Activated CD8-positive, alpha-beta memory T cell treated with anti-CD3 and anti-CD28 coated beads for 24 hours (primary cell): ENCODE measurements at places on chromosomes 5 and 9.

DNA sequence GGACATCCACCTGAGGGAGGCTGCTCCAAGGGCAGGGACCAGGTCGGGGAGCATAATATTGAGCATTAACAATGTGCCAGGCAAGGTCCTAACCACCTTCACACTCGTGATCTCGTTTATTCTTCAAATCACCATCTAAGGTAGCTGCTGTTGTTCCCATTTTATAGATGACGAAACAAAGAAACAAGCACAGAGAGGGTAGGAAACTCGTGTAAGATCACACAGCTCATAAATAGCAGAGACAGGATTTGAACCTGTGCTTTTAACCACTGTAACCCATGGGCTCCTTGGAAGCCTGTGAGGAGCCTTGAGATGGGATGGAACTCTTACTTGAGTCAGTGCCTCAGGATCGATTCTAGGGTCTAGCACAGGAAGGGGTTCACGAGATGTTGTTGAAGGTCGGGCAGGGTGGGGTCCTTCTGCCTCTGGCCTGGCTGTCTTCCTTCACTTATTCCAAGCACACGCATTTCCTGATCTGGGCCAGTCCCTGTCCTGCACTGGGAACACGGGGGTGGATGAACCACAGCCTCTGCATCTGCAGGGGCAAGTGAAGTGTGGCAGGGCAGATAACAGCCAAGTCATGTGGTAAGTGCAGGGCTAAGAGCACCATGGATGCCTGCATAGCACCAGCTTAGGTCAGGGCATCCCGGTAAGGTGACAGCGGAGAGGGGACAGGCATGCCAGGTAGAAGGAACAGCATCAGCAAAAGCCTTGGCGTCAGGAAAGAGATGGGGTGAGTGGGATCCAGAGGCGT lies 188.1 kb downstream of the MELK start:
- DNase-seq, result no peak

GRCh38 chr5:153601377-153601776 lies 110.9 kb downstream of the GRIA1 start:
- no peak for DNase-seq

- no peak for DNase-seq
Observed at GRCh38 chr5:127585661-127586060, 63.2 kb upstream of the CTXN3 start.

DNA sequence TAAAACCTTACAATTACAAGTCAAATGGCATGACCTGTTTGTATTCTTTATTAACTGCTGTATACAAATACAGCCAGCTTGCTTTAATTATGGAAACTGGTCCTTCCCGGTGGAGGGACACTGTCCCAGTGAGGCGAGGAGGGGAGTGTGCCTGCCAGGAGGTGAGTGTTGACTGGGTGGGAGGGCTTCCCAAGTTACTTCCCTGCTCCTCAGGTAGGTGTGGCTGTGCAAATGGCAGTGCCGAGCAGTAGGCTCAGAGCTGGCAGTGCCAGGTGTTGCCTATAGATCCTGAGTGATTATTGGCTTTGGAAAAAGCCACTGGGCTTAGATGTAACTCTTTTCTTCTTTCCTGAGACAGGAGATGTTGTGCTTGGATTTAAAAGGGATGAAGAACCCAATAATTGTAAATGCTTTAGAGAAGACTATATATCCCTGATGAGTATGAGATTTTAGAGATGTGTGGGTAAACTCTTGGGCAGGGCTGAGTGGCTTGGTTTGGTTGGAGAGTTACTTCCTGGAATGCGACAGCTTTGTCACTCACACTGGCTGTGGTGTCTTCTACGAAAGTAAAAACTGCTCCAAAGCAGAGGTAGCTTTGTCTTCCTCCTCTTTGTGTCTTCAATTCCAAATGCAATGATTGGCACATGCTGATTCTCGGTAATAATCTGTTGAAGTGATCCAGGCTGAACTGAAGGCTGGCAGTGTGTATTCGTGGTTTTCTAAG lies 43.7 kb downstream of the GLRX start:
- DNase-seq, result no peak

DNA sequence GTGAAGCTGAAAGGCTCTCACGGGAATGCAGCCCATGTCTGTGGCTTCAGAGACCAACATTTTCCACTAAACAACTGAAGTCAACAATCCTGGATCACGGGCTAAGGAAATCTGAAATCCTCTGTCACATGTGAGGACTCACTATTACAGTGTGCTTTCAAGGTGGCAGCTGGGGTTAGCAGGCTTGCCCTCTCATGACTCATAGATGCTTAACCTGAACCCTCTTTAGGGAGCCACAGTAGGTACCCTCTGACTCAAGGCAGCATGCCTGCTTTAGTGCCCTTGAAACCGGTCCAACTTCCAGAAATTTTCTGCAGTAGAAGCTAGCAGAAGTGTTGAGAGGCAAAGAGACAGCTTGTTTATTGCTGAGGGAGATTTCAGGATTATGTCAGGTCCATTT lies 232.5 kb downstream of the GABRB2 start:
- DNase-seq, result no peak

- peak; percentile 66 for DNase-seq
Observed at GRCh38 chr9:124197177-124198095, 60.3 kb upstream of the NEK6 start.

- DNase-seq, result no peak
Observed at GRCh38 chr9:133063500-133064231, 1.9 kb downstream of the CEL start.

DNA sequence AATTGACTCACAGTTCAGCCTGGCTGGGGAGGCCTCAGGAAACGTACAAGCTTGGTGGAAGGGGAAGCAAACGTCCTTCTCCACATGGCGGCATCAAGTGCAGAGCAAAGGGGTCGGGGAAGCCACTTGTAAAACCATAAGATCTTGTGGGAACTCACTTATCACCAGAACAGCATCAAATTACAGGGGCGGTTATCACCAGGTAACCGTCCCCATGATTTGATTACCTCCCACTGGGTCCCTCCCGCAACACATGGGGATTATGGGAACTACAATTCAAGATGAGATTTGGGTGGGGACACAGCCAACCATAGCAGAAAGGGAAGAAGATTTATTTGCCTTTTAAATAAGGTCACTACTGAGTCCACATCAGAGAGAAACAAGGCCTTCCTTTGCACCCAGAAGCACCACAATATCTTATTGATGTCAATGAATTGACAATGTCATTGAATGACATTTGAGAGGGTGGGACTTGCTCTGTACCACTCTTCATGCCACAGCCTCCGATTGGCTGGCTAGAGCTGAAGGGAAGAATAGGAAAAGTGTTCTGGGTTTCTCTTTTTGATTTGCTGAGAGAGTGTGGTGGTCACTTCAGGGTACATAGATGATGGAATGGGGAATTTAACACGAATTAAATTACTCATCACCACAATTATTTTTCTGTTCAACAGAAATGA lies 11.0 kb downstream of the SKP2 start:
- DNase-seq, result no peak

GRCh38 chr9:20561531-20561930 lies 60.8 kb downstream of the MLLT3 start:
- DNase-seq, result no peak

- no peak for DNase-seq
Observed at GRCh38 chr9:133706307-133707050, 31.7 kb downstream of the SARDH start.

DNA sequence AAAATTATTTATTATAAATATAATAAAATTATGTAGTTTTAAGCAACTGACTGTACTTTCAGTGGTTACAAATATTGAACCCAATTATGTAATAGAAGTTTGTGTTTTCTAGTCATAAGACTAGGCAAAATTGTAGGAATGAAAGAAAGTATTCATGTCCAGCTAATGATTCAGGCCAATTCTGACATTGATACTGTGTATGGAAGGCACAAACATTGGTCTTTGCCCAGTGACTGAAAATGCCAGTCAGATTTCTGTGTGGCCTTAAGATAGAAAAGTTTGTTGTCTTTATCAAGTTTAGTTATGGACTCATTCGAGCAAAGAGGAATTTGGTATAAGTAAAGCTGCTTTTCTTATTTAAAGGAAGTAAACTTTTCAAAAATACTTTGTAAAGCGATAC lies 60.3 kb downstream of the SLC12A2 start:
- no peak for DNase-seq

DNA sequence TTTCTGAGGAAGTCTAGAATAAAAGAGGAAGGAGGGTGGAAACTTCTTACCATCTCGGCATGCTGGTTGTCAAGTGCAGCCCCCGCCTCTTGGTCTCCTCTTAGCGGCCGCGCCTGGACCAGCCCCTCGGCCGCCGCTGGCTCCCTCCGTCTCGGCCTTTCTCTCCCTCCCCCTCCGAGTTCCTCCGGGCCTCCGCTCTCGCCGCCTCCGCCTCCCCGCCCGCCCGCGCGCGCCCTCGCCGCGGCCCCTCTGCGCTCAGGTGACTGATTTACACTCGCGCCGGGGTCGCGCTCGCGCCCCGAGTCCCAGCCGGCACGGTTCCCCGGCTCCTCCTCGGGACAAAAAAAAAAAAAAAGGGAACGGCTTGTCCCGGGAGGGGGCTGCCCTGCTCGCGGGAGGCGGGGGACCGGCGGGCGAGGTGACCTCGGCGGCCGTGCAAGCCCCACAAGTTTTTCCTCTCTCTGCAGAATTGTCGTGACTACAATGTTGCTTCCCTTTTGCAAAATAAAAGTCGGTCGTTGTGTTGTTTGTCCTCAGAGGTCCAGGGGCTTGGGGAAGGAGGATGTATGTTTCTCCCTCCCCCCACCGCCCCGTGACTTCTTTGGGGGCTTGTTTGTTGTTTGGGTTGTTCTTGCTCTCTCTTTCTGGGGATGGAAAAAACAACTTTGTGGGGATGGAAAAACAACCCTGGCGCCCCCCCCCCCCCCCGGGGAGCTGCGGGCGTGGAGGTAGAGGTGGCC lies at the start of gene BNC2:
BNC2 (minus strand) TSS at position 75 of the 740 bp plus-strand sequence; CDS start at position 53, 22 bp downstream.
- DNase-seq, result no peak

GRCh38 chr5:22329683-22330082 lies 523.5 kb downstream of the CDH12 start:
- no peak for DNase-seq

DNA sequence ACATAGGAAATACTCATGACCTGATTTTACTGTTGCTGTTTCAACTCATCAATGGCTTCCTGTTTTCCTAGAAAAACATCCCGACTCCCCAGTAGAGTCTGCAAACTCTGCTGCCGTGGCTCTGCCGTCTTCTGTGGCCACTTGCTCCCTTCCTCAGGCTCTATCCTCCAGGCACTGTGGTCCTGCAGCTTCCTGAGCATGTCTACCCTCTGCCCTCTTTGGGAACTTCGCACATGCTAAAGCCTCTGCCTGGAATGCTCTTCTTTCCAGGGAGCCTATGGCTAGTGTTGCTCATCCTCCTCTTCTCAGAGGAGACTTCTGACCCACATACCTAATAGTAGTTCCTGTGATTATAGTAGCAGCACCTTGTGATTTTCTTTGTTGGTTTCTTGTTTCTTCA lies 256.9 kb downstream of the MAN2A1 start:
- DNase-seq, result no peak

GRCh38 chr9:70677055-70677735 lies 262.7 kb upstream of the KLF9 start:
- DNase-seq, result no peak

DNA sequence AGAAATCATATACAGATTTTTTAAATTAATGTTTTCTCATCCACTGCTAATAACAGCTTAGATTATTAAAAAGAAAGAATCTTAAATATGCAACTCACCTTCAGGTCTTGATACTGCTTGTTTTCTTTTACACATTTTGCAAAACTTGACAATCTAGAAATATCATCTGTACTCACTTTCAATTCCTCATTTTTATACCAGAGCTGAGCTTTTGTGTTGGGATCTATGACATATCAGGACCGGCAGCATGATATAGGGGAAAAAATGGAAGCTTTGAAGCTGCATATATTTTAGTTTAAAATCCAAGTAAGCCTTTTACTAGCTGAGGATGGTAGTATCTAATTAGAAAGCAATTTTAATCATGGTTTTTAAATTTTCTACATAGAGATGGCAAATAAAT lies 75.7 kb upstream of the SMARCA2 start:
- DNase-seq, result no peak

- DNase-seq, result peak; percentile 67
Observed at GRCh38 chr5:179731791-179732411, 721 bp upstream of the MAML1 start.

DNA sequence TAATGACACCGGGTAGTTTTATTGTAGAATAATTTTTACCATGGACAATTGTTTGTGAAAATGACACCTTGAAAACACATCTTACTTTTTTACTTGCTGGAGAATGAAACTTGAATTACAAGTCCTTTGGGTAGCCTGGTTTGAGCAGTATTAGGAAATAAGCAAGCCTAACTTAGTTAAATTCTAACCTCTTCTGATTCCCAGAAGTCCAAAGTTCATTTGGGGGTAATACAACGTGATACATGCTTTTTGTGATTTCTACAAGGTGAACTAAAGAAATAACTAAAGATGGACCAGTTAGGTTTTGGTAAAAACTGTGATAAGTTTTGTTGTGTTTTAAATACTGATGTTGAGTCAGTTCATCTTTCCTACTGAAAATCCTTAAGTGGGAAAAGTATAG lies 135.4 kb upstream of the DMRT1 start:
- DNase-seq, result no peak

GRCh38 chr5:9409413-9409960 lies 136.4 kb downstream of the SEMA5A start:
- no peak for DNase-seq

DNA sequence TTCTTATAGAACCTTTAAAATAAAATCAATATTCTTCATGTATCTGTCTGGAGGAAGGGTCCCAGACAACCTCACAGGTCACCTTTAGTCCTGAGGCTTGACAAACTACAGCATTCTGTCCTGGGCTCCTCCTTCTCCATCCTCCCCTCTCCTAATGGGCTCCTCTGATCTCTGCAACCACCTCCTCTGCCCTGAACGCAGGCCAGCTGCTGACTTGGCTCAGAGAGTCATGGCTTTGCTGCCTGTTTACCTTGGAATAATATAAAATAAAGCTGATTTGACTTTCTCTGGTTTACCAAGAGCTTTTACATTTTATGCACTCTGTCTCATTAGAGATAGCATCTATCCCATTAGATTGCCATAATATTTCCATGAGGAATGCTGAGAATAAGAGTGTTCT lies 159.4 kb downstream of the SEMA6A start:
- no peak for DNase-seq

DNA sequence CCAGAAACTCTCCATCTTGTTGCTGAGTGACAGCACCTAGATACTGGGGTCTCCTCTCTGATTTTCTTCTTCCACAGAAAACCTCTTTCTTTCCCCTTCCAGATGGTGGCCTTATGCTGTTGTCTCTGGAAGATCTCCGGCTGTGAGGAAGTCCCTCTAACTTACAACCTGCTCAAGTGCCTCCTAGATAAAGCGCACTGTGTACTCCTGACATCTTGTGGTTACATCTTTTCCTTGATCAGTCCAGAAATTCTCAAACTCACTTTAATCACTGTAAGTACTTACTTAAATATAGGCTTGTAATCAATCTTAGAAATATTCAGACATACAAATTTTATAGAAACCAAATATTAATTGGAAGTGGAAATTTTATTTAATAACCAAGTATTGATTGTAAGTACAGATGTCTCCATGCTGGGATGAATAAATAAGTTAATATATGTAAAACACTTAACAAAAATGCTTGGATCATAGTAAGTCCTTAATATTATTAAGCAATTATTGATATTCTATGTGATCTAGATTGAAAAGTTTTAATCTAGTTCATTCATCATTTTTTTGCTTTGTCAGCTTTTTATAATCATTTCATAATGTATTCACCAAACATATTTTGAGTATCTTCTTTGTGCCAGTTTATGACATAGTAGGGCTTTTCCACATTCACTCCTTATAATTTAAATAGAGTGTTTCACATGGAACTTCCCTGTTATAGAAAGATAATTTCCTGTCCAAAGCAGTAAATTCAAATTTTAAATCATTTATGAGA lies 1381.4 kb upstream of the CDH6 start:
- DNase-seq, result no peak
